ENCODE measurements at places on chromosomes 5 and 9.

DNA sequence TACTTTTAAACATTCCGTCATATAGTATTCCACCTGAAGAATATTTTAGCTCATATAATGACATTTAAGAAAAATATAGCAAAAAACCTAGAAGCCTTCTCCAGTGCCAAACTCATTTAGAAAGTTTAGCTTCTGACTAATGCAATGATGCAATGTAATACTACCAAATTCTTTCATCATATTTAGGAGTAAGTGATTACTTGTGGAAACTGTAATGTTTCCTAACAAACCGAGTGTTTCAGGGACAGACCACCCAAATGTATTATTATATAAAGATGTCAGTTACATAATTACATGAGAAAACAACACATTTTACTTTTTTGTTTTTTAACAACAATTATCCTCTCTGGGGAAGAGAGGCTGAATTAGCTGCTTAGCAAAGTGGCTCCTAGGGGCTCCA, 316.2 kb downstream of the ARL15 start:
- DNase-seq: no peak

DNA sequence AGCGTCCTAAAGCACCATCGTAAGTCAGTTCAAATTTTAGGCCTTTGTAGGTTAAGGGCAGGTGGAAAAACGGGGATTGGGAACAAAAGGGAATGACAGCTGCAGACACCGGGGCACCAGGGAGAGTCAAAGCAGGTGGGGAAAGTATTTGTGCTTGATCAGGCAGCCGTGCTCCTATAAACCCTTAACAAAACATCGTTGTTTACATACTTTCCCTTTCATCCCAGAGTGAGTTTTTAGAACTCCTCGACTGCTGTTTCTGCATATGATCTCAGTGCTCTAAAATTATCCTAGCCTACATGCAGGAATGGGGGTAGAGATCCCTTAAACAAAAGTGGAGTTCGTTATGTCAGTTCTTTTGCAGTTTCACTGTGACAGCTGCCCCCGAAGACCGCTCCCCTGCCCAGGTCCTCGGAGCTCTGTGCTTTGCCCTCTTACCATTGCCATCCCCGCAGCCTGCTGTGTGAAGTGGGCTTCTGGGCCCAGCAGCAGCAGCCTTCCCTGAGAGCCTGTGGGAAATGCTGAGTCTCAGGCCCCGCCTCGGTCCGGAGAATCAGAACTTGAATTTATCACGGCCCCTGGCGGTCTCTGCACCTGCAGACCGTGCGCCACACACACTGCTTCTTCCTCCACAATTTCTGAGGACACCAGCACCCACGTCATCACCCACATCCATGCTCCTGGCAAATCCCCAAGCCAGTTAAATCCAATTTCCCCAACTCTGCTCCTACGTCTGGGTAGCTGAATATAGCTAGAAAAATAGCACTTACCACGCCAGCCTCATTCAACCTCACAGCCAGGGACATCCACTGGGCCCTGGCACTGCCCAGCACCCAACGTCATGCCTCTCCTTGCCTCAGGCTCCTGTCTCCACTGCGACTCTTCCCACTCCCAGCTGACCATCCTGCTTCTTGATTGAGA, 86.8 kb downstream of the NSUN2 start:
- DNase-seq: no peak

DNA sequence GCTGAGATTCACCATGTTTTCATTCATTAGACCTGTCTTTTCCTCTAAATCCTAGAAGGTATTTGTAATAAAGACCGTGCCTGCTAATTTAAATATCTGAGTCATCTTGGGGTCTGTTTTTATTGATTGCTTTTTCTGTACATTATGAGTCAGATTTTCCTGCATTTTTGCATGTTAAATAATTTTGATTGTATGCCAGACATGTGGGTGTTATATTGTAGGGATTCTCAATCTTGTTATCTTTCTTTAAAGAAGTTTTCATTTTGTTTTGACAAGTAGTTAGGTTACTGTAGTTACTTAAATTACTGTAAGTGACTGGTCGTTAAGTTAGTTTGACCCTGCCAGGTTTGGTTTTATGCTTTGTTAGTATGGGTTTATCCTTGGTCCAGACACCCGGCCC, 35.1 kb downstream of the EXOSC2 start:
- DNase-seq: no peak

GRCh38 chr5:127508644-127509373, 8.6 kb upstream of the PRRC1 start:
- no peak for DNase-seq

DNA sequence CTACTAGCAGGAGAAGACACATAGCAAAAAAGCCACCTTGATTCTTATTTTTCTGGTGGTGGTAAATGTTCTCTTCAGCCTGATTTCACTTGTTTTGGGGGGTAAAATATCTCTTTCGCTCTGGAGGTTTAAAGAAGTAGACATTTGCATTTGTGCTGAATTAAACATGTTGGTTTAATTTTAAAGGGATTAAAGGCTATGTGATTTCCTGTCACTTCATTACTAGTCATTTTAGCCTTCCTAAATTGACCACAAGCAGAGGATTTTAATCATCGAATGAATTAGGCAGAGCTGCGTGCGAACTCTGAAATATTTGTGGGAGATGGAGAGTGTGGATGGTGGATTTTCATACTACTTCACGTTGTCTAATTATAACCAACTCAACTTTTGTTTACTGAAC, 4.8 kb downstream of the RASGRF2 start:
- no peak for DNase-seq

DNA sequence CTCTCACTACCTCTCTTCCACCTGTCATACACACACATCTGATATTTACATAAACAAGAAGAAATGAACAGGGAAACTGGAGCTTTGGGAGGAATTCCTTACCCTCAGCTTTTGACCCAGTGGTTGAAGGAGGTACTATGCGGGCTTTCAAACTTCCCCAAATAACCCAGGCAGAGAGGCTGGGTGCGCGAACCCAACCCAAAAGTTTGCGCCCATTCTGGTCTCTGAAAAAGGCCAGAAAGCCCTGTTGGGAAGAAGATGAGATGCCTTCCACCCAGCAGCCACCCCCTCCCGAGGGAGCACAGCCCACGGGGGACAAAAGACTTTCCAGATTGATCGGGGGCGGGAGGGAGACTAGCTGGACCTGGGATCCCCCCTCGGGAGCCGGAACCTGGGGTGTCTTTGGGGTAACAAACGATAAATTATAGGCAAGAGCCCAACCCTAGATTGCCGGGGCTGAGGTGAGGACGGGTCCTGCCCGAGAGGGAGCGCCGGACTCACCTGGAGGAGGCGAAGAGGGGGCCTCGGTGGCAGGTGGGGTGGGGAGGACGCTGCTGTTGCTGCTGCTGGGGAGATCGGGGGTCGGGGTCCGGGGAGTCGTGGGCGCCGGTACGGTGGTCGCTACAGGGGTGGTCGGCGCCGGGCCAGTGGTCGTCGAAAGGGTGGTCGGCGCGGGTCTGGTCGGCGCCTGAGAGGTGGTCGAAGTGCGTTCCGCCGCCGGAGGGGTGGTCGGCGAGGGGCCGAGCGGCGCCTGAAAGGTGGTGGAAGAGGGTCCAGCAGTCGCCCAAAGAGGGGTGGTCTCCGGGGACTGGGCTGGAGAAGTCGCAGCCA, 798 bp downstream of the MEGF9 start:
- DNase-seq: peak; percentile 28

DNA sequence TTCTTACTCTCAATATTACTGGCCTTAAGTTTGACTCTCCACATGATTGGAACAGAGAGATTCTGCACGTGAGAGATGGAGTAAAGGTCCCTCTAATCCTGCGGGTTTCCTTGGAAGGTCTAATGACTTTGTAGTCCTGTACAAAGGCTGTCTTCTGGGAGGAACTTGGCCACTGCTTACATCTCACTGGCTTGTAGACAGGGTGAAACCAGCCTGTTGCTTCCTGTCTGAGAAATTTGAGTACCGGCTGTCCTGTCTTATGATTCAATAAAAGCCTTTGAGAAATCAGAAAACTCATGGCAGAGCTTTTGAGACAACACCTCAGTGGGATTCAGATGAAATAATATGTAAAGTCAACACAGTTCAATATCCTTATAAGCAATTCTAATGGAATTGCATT, 43.0 kb downstream of the IL31RA start:
- no peak for DNase-seq

DNA sequence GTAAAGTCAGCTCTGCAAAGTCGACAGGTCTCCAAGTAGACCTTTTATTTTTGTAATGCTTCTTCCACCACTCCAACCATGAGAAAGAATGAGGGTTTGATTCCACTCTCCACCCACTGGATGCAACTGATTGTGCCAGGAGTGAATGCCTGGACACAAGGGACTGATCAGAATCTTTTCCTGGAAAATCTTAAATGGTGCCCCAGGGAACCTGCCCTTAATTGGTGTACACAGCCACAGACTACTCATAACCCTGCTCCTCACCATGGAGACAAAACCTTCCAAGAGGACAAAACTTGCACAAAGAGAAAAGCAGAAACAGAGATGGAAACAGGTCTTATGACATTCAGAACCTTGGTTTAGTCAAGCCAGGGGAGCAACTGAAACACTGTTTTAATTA, 208.6 kb upstream of the BRINP1 start:
- no peak for DNase-seq

DNA sequence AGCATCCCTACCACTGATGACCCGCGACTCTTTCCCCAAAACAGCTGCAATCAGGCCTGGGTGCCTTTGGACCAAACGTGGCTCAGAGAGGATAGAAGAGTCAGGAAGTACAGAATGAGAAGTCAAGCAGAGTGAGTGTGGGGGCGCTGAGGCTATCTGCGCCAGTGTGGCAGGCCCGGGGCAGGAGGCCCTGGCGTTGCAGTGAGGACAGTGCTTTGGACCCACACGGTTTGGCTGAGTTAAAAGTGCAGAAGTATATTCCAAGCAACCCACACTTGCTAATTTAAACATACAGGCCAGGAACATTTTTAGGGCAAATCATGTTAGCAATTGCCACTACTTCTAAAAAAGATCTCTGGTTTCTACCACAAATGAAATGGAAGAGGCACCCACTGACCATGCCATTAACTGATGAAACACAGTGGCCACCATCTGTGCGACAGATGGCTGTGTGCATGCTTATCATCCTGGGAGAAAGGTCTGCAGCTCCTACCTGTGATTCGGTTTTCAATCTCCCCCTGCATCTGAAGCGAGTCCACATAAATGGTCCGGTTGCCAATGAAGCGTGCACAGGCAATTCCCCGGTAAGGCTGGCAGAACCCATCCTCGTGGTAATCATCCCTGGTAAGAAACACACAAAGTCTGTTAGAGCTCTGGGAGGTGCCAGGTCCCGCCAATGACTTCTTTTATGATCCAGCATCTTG, 213.0 kb downstream of the ROR2 start:
- DNase-seq: no peak

GRCh38 chr5:77360973-77361372, 131.1 kb downstream of the WDR41 start:
- no peak for DNase-seq

DNA sequence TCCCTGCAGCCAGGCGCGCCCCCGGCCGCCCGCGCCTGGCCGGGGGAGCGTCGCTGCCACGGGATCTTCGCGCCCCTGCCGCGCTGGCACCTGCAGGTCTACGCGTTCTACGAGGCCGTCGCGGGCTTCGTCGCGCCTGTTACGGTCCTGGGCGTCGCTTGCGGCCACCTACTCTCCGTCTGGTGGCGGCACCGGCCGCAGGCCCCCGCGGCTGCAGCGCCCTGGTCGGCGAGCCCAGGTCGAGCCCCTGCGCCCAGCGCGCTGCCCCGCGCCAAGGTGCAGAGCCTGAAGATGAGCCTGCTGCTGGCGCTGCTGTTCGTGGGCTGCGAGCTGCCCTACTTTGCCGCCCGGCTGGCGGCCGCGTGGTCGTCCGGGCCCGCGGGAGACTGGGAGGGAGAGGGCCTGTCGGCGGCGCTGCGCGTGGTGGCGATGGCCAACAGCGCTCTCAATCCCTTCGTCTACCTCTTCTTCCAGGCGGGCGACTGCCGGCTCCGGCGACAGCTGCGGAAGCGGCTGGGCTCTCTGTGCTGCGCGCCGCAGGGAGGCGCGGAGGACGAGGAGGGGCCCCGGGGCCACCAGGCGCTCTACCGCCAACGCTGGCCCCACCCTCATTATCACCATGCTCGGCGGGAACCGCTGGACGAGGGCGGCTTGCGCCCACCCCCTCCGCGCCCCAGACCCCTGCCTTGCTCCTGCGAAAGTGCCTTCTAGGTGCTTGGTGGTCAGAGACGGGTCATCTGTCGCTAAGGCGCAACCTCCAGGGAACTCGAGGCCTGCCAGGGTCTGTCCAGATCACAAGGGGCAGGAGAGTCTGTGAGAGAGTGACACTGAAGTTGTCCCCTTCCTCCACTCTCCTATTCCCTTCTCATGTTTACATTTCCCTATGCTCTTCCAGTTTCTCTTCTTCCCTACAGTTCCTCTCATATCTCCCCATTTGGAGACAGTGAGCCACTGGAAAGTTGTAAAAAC, 1.3 kb downstream of the GPR150 start:
- DNase-seq: peak; percentile 62

DNA sequence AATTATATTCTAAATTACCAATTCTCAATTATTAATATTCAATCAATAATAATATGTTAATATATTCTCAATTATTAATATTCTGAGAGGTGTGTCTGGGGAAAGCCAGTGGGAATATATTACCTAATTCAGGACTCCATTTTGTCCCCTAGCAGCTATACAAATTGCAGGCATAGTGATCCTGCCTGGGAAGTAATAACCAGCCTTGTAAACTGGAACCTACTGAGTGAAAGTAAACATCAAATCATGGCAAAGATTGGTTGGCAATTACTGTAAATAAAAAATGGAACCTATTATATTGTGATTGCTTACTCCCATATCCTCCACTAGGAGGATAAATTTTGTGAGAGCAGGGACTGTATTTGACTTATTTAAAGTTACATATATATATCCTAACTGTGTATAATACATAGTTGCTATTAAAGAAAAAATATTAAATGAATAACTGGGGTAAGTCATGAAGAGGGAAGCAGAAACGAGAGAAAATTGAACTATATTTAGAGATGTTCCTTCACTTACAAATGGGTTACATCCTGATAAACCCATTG, 150.5 kb upstream of the ELL2 start:
- DNase-seq: no peak

DNA sequence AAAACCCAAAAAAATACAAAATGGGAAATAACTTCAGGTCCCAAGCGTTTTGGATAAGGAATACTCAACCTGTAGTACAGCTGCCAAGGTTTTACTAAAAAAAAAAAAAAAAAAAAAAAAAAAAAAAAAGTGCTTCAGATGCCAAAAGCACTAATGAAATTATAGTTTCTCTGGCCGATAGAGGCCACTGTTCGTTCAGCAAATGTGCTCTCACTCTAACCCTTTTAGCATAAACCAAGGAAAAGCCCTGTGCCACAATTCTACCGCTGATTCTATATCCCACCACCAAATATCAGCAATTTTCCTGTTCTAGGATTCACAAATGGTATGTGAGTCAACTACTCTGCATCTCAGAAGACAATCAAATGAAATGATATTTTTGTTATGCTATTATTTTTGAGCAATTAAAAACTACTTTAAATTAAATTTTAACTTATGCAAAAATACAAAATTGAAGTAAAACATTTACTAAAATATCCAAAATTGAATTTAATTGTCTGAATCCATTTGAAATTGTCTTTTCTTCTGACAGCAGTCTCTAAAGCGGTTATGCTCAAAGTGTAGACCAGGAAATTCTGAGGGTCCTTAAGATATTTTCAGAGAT, 79.8 kb downstream of the RICTOR start:
- peak; percentile 10 for DNase-seq

Measured in stimulated activated CD4-positive, alpha-beta T cell treated with anti-CD3 and anti-CD28 coated beads, Interleukin-2, amount 100 ng/mL, for 24 hours (primary cell).